ENCODE measurements at places on chromosomes 16 and 17. TPM values are rescaled to one million over a fixed set of nuclear protein-coding genes. Genes with fewer than 3 reads are reported as not detected.

- no peak for DNase-seq
Measured at GRCh38 chr16:28288114-28288513, 4.2 kb upstream of the SBK1 start.

- DNase-seq = no peak
Measured at GRCh38 chr16:56886296-56886695, 21.3 kb downstream of the SLC12A3 start.

GRCh38 chr17:50201276-50201854, at the start of gene COL1A1:
Gene COL1A1 (minus strand): TSS chr17:50201631. CDS start chr17:50201513, 118 bp downstream.
- DNase-seq = no peak

GRCh38 chr17:28526381-28526780, 20.2 kb downstream of the FOXN1 start:
- no peak for DNase-seq

DNA sequence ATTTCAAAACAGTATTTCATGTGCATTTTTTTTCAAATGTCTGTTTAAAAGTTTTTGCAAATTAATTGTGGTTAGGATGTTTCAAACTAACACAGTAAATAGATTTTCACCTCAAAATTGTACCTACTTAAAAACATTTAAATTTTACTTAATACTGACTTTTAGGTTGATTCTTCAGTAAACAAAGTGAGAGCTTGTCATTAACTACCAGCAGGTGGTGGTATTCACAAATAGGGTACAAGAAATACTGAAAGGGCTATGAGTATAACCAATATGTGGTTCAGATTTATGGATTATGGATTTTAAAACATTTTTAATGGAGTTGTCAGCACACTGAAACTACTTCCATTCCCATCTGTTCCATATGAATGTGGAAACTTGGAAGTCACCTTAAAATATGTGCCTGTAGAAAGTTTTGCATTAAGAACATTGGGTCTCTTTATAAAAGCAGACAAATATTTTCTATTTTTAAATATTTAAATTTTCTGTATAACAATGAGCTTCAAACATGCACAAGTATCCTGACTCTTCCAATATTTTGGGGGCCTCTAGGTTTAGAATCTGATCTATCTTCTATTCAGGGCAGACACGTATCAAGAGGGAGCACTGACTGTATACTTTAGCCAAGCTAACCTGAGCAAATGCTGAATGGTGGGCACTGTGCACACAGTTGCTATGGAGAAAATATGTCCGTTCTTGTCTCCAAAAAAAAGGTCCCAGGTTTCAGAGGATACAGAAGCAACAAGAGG, 155.6 kb downstream of the SNX11 start:
- DNase-seq = peak; percentile 11

DNA sequence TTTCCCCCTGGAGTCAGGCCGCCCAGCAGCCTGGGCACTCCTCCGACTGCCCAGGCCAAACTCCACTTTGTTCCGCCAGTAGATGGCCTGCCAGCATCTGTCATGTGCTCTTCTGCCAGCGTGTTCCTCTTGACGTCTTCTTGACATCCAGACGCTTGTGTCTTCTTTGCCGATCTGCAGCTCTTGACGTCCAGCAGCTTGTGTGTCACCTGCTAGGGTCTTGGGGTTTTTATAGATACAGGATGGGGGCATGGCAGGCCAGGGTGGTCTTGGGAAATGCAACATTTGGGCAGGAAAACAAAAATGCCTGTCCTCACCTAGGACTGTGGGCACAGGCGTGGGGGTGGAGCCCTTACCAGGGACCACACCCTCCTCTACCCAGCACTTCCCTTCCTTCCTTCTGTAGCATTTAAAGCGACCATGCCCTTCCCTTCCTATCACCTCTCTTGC, 88.7 kb downstream of the BMERB1 start:
- DNase-seq = peak; percentile 20

DNA sequence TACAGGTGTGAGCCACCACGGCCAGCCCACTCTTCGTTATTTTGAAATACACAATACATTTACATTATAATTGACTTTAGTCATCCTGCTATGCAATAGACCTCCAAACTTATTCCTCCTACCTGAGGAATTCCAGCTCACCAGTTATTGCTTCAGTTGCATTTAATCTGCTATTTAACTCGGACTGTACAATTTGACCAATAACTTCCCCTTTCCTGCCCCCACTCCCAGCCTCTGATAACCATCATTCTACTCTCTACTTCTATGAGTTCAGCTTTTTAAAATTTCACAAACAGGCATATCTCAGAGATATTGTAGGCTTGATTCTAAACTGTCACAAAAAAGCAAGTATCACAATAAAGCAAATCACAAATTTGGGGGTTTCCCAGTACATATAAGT, 157.0 kb downstream of the COPRS start:
- DNase-seq = no peak

GRCh38 chr17:63774969-63775265, 947 bp downstream of the DDX42 start:
- DNase-seq = no peak

GRCh38 chr17:44323359-44324091, 1.1 kb downstream of the SLC25A39 start:
- no peak for DNase-seq

EPN2 gene
- total RNA-seq = 25.0 TPM

DNAAF1 gene
- total RNA-seq = not detected

GLOD4 gene
- 81.4 TPM for total RNA-seq

FSCN2 gene
- 0.46 TPM for total RNA-seq

CNGB1 gene
- not detected for total RNA-seq

CCP110 gene
- 14.4 TPM for total RNA-seq

MMP28 gene
- 0.12 TPM for total RNA-seq

SLC13A5 gene
- not detected for total RNA-seq

C16orf86 gene
- not detected for total RNA-seq
